ENCODE measurements at places on chromosomes 13 and 19.

GRCh38 chr19:35439921-35440320, 8.1 kb upstream of the FFAR2 start:
- no peak for DNase-seq

GRCh38 chr13:39942552-39943273, 287.3 kb downstream of the COG6 start:
- DNase-seq = peak; percentile 74

- no peak for DNase-seq
Measured at GRCh38 chr19:44723299-44723951, 24.5 kb downstream of the CEACAM16 start.

DNA sequence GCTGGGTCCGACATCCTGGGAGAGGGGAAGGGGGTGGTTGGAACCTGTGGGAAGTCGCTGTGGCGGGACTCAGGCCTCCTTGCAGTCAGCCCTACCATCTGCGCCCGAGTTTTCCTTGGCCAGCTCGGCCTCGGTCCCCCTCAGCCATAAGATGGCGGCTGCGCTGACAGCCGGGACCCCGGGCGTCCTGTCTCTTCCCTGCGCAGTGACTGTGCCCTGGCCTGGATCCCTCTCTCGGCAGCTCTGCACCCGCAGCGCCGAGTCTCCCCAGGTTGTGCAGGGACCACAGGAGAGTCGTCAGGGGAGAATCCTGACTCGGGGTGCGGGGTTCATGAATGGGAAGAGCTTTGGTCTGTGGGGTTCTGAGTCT, 345 bp downstream of the ZNF257 start:
- no peak for DNase-seq

DNA sequence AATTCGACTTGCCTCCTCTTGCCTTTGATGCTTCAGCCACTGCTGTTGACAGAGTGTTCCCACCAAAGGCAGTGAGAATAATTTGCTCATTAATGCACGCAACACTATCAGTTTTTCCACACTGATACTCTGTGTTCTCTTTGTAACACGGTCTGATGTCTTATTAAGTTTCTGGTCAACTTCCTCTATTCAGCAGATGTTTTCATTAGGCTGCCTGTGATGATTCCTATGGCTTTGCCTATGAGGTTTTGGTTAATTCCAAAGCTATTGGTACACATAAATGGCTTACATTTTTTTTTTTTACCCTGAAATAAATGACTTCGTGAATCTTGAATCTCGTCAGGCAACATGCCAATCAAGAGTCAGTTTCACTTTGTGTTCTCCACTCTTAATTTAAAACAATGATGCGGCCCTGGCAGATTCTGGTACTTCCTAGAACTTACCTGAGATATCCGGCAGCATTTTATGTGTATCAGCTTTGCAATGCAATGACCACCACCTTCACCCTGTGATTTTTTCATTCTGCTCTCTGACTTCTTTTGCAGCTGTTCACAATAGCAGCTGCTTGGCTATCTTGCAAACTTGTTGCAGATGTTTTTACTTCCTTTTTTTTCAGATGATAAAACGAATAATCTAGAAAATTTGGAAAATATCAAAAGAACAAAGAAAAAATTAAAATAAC, 27.5 kb upstream of the KL start:
- DNase-seq = no peak

GRCh38 chr19:36665832-36666231, 805 bp downstream of the ZNF461 start:
- DNase-seq = no peak

- DNase-seq = no peak
Measured at GRCh38 chr13:31196992-31197391, 2.8 kb upstream of the B3GLCT start.

DNA sequence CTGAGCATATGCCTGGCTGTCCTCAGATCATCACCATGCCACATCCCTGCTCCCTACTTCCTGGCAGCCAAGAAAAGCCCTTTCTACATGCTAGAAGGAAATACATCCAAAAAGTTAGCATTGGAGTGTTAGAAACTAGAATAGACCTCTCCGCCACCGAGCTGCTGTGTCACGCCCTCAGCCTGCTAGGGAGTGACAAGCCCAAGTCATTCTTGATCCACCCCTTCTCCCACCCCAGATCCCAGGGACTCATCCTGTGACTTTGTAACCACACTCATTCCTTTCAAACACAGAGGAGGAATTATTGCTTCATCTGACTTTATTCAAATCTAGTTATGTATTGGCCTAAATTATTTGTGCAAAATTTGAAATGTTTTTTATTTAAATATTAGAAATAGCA, 45.3 kb downstream of the POLR1D start:
- DNase-seq = no peak

GRCh38 chr13:74930402-74931165, 551.4 kb downstream of the TBC1D4 start:
- DNase-seq = peak; percentile 18

GRCh38 chr19:52190487-52191293, 838 bp downstream of the PPP2R1A start:
- DNase-seq = peak; percentile 7

DNA sequence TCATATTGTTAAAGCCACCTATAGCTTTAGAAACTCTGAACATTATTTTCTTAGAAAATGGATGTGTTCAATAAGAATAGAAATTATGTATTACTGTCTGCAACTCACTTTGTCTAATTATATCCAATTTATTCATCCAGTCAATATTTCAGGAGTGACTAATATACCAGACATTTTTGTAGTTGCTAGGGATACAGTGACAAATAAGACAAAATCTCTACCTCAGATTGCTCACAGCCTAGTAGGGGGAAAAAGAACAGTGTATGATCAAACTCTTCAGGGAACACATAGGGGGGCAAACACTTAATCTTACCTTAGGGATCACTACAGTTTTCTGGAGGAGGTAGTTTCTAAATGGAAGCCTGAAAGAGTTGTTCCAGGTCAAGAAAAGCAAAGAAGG, 8.6 kb downstream of the BRCA2 start:
- DNase-seq = peak; percentile 69

GRCh38 chr19:932648-933552, 7.1 kb downstream of the ARID3A start:
- peak; percentile 97 for DNase-seq

DNA sequence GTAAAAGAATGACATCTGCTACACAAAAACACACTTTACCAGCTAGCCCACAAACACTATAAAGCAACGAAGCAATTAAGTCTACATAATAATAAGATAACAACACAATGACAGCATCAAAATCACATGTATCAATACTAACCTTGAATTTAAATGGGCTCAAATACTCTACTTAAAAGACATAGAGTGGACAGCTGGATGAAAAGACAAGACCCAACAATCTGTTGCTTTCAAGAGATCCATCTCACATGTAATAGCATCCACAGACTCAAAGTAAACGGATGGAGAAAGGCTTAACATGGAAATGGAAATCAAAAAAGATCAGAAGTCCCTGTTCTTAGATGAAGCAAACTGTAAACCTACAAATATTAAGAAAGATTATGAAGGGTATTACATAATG, 2175.9 kb downstream of the PCDH9 start:
- no peak for DNase-seq

GRCh38 chr13:91661692-91662490, 263.5 kb downstream of the GPC5 start:
- DNase-seq = no peak

- no peak for DNase-seq
Measured at GRCh38 chr13:66700117-66700601, 530.0 kb downstream of the PCDH9 start.

DNA sequence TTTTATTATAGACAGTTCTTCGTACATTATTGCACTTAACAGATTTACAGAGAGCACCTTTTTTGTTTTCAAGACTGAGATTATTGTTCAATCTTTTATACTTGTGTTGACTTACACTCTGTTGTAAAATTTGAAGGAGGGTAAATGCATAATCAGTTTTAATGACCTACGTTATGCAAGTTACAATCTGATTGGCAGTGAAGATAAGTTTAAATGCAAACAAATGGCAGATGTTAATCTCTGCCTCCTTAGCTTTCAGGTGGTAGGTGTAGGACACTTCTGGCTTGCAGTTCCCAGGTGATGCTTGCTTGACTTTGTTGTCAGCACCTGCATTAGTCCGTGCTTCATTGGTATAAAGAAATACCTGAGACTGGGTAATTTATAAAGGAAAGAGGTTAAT, 424.9 kb downstream of the FGF9 start:
- DNase-seq = no peak

DNA sequence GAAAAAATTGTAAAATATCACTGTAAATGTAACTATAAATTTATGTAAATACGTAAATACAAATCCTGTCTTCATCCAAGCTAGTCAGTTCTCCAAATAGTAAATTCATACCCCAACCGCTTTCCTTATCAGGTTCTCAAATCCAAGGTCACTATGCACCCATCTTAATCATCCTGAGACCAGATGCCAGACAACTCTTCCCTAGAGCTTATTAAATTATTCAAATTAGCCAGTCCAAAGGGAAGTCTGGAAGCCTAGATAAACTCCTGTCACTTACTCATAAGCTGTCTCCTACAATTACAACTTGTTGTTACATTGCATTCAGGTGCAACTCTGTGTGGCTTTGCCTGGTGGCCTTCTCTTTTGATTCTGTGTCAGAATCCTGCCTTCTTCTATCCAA, 836.1 kb upstream of the PCDH20 start:
- DNase-seq = no peak

DNA sequence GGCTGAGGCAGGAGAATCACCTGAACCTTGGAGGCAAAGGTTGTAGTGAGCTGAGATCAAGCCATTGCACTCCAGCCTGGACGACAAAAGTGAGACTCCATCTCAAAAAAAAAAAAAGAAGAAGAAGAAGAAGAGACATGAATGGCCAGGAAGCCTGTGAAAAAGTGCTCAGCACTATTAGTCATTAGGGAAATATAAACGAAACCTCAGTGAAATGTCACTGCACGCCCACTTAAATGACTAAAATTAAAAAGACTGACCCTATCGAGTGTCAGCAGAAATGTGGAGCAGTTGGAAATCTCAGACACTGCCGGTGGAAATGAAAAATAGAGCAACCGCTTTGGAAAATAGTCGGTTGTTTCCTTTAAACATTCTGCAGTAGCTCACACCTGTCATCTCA, 5.5 kb upstream of the TYROBP start:
- DNase-seq = no peak

DNA sequence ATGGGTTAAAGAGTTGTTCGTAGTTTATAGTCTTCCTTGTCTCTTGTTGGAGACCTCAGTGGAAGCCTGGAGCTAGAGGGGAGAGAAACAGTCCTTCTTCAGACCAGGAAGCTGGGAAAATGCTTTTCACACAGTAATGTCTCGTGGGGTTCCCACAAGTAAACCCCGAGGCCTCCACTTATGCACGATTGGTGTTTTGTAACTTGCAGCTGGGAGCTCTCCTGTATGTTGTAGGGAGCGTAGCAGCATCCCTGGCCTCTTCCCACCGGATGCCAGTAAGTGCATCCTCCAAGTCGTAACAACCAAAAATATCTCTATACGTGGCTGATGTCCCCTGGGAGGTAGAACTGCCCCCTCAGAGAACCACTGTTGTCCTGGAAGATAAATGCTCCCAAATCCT, 3.5 kb downstream of the CHAF1A start:
- no peak for DNase-seq

- DNase-seq = no peak
Measured at GRCh38 chr19:51691074-51691583, 2.0 kb upstream of the SPACA6 start.

GRCh38 chr13:105403086-105403485, 1132.4 kb downstream of the EFNB2 start:
- DNase-seq = no peak

- DNase-seq = no peak
Measured at GRCh38 chr13:38141792-38142191, 207.9 kb upstream of the UFM1 start.

- DNase-seq = no peak
Measured at GRCh38 chr13:83086948-83087347, 795.3 kb downstream of the SLITRK1 start.

GRCh38 chr13:113630804-113631203, 27.2 kb downstream of the ATP4B start:
- DNase-seq = no peak

GRCh38 chr13:23020246-23020843, 160.4 kb upstream of the SGCG start:
- DNase-seq = peak; percentile 38

- no peak for DNase-seq
Measured at GRCh38 chr13:32850316-32851052, 165.7 kb upstream of the KL start.

DNA sequence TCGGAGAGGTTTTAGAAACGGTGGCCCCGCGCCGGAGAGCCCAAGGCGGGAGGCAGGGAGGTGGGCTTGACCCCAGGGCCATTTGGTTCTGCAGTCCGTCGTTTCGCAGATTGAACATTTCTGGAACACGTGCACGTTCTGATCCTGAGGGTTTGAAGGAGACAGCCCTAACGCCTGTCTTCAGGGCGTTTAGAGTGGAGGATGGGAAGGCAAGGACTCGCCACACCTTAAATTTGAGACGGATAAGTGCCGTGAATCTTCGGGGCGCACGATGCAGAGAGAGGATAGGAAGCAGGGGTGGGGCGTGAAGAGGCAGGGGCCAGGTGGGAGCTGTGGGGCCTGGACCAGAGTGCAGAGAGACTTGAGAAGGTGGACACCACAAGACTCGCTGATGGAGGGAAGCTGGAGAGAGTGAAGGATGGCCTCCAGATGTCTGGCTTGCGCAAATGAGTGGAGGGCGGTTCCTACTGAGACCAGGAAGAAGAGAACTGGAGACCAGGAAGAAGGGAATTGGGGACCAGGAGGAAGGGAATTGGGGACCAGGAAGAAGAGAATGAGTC, 804 bp upstream of the MIER2 start:
- DNase-seq = no peak

DNA sequence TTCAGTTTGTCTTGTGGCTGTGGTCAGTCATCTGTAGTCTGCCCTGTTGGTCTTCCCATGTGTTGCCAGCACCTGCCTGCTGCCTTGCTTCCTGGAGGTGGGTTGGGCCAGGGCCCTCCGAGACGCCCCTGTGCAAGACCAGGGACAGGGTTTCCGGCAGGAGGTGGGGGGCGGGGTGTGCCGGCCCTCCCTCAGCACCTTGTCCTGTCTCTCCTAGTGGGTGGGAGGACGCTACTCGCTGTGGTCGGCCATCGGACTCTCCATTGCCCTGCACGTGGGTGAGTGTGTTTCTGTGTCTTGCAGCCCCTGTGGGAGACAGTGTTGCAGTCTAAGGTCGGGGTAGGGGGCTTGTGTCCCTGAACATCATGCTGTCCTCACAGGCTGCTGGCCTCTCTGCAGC, 11.2 kb upstream of the PDCD2L start:
- no peak for DNase-seq

- no peak for DNase-seq
Measured at GRCh38 chr19:29544656-29545360, 19.0 kb downstream of the VSTM2B start.

Measured in AG08396 (cell line).